Testis (tissue), 5 donors: ENCODE measurements at places on chromosomes 3 and 15. TPM values are rescaled to one million over a fixed set of nuclear protein-coding genes. Genes with fewer than 3 reads are reported as not detected.

CRYGS gene
- 6.3 TPM for polyA plus RNA-seq

TF gene
- 165 TPM for polyA plus RNA-seq

GOLGA8O gene
- polyA plus RNA-seq, result 7.0 TPM

GOLGA6L7 gene
- polyA plus RNA-seq, result 15.7 TPM

ZKSCAN7 gene
- 11.5 TPM for polyA plus RNA-seq

KBTBD12 gene
- polyA plus RNA-seq, result 2.7 TPM

- DNase-seq, result no peak
Measured at GRCh38 chr3:164673738-164674137, 404.6 kb downstream of the SI start.

GRCh38 chr3:128895843-128896697 lies 16.6 kb downstream of the ACAD9 start:
- no peak for DNase-seq

DNA sequence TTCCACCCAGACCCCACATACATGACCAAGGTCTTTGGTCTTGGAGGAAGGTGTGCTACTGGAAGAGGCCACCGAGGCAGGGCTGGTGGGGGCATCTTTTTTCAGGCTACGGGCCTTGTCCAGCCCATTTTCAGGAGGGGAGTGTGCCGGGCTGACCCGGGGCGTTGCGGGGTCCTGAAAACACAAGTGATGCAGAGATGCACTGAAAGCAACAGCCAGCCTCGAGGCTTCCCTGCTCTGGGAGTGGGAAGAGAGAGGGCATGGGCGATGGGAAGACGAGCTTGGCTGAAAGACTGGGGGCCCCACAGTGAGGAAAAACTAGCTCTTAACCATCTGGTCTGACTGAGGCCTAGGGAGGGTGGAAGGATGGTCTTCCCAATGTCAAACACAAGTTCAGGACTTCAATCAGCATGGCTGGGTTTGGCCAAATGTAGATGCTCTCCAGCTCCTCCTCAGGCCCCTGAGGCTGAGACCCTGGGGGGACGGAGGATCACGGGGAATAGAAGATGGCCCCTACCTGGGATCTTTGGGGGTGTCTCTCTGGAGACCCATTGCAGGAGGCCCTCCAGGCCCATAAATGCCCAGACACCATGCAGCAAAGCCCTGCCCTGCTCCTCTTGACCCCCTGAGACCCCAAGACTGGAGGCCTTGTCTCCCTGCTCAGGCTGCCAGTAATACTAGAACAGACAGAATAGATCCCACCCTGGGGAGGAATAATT lies 38.9 kb downstream of the TLE3 start:
- DNase-seq, result no peak

DNA sequence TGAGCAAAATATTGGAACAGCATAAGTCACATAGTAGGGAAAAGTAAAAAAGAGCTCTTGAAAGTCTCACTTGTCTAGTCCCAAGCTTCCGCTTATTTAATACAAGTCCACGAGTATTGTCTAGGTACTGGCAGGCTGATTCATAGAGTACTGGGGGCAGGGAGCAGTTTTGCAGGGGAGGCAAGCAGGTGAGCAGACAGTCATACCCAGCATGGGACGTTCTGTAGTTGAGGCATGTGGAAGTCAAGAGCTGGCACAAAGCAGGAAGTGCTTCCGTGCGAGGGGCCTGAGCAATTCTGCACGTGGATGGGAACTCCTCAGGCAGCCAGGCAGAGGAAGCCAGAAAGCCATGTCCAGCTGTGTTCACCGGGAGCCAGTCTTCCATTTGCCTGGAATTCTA lies 287.6 kb downstream of the EPHB1 start:
- DNase-seq, result no peak

DNA sequence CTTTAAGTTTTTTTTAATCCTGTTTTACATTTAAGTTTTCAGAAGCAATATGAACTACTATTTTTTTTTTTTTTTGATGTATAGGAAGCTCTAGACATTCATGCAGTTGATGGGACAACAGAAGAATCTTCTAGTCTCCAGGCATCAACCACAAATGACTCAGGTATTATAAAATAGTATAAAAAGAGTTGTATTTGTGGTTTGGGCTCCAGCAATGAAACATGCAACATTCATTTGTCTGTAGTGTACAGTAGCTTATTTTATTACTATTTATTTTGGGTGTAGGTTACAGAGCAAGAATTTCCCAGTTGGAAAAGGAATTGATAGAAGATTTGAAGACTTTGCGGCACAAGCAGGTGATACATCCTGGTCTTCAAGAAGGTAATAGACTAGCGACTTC lies 38.6 kb downstream of the MGA start:
- no peak for DNase-seq

DNA sequence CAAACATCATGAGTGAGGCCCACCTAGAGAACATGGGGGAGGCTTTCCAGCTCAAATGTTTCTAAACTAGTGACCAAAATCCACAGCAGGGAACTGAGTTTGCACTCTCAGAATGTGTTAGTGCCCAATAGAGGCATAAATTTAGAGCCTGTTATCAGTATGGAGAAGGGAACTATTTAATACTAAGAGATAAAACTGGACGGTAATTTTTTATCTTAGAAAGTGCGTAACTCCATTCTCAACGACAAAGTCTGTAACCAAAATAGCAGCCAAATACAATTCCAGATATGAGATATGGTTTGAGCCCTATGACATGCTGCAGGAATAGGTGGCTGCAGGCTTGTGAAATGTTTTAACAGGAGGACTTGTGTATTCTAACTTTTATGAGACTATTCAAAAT lies 3.5 kb downstream of the B3GALNT1 start:
- DNase-seq, result no peak

DNA sequence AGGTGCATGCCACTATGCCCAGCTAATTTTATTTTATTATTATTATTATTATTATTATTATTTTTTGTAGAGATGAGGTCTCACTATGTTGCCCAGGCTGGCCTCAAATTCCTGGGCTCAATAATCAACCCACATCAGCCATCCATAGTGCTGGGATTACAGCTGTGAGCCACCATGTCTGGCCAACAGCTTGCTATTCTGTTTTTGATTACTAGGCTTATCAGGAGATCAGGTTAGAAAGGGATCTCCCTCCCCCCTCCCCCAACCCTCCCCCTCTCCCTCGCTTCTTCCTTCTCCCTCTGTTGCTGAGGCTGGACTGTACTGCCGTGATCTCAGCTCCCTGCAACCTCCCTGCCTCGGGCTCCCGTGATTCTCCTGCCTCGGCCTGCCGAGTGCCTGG lies 8.6 kb downstream of the CLN6 start:
- DNase-seq, result no peak

DNA sequence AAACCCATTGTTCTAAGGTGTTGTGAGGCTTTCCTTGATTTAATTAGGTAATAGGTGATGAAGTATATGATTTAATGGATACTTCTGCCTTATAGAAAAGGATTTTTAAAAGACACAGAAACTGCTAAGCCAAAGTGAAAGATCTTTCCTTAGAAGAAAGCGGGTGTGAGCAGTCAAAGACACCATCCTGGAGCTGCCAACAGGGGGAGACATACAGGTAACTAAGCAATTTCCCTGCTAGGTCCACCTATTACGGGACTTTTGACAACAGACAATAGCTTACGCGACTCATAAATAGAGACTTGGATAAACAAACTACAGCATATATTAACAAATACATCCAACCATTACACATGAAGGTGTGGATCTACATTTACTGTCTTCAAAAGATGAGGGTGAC lies 669.5 kb downstream of the SQOR start:
- no peak for DNase-seq

GRCh38 chr15:35206060-35206675 lies 121.1 kb upstream of the NANOGP8 start:
- DNase-seq, result no peak

- DNase-seq, result no peak
Measured at GRCh38 chr3:23263796-23264195, 60.7 kb downstream of the UBE2E2 start.

DNA sequence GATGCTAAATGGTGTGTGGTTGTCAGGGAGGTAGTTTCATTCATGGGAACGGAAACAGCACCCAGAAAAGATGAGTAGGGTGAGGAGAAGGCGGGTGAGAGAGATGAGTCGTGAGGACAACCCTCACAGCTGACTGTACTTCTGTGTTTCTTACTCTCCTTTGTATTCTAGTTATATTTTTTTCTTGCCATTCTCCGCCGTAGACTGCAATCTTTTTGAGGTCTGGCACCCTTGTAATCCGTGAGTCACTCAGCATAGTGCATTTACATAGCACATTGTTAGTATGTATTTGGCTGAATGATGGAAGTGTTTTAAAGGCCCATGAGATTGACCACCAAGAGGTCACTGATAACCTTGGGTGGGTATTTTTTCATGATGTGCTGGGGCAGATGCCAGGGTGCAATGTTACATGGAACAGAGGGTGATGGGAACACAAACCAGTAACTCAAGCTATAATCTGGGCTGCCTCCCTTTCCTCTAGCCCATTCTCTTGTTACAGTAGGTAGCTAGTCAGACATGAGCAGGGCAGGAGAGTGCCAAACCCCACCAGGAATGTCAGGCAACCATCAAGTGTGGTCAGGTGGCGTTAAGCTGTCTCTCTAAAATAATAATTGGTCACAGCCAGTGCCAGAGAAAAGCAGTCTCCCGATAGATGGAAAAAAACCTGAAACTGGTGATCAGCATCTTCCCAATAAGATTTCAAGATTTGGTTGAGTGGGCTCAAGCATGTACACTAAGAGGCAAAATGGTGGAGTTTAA lies 18.8 kb upstream of the DGKG start:
- DNase-seq, result no peak

DNA sequence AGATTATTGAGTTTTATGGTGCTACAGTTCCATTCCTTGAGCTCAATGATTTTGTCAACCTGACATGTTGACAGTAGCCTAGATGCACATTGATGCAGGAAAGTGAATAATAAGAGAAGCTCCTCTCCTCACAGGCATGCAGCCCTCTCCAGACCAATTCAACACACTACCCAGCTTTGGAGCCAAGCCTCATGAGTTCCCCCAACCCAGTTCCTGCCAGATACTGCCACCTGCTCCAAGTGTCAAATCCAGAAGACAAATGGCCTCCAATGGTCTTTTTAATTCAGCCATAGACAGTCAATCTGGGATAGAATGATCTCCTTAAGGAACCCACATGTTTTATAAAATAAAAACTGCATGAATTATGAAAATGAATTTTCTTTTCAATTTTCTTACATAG lies 83.7 kb upstream of the ARHGEF3 start:
- DNase-seq, result no peak

- no peak for DNase-seq
Measured at GRCh38 chr3:73573204-73573603, 51.5 kb downstream of the PDZRN3 start.

DNA sequence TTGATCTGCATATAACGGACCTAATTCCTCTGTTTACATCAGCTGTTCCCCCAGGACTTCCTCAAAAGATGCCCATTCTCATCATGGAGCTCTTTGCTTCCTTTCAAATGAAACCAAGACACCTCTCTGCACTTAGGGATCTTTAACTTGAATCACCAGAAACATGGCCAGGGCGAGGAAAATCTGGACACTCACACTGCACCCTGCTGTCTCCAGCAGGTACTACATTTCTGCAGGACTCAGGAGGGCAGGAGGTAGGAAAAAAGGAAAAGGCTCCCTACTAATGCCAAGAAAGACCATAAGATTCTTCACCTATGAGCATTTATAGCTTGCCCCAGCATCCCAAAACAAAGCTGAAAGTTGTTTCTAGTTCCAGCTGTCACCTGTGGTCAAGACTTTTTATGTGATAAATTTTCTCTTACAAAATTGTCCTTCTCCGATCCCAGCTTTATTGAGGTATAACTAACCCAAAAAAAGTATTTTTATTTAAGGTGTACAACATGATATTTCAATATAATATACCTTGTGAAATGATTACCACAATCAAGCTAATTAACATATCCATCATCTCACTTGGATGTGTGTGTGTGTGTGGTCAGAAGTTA lies 87.3 kb upstream of the C15orf61 start:
- peak; percentile 63 for DNase-seq

GRCh38 chr3:128849911-128850455 lies 29.4 kb upstream of the ACAD9 start:
- no peak for DNase-seq

GRCh38 chr3:185558395-185558794 lies 6.0 kb upstream of the LIPH start:
- DNase-seq, result peak; percentile 10

DNA sequence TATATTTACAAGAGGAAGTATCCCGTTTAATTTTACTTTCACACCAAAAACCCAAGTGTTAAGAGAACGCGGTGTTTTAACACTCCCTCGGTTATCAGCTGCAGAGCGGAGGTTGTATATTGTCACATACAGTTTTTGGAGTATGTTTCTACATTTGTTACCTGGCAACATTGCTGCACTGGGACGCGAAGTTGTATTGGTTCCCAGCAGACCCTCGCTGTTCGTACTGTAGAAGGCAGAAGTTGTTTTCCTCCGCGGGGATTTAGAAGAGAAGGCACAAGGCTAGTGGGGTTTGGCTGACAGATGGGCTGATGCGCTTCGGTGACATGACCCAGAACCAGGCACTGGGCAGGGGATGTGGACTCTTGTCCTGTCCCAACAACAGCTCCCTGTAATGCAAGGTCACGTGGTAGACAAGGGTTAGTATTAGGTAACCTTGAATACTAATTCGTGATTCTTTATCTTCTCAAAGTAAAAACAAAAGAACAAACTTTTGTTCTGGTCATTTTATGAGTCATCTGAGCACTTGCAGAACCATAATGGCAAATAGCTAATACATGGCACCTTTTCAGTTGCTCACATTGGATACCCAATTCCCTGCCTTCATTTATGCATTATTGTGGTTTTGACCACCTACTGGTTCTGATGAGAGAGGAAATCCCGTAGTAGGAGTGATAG lies 230.4 kb upstream of the BHLHE40 start:
- no peak for DNase-seq

- no peak for DNase-seq
Measured at GRCh38 chr3:150589759-150590158, 13.4 kb upstream of the SELENOT start.

DNA sequence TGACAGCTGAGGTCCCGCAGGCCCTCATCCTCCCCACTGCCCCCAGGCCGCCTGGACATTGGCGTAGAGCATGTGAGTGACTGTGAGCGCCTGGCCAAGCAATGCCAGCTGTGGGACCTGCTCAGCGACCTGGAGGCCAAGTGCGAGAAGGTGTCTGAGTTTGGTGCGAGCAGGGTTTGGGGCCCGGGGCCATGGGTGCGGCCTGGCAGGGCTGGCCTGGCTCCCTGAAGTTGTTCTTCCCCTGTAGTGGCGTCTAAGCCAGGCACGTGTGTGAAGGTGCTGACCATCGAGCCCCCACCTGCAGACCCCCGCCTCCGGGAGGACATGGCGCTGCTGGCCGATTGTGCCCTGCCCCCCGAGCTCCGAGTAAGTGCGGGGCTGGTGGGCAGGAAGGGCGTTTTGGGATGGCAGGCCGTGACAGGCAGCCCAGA lies 4.2 kb downstream of the ABTB1 start:
- DNase-seq, result no peak
